ENCODE measurements at places on chromosomes 6 and 20. TPM values are rescaled to one million over a fixed set of nuclear protein-coding genes. Genes with fewer than 3 reads are reported as not detected.

DNA sequence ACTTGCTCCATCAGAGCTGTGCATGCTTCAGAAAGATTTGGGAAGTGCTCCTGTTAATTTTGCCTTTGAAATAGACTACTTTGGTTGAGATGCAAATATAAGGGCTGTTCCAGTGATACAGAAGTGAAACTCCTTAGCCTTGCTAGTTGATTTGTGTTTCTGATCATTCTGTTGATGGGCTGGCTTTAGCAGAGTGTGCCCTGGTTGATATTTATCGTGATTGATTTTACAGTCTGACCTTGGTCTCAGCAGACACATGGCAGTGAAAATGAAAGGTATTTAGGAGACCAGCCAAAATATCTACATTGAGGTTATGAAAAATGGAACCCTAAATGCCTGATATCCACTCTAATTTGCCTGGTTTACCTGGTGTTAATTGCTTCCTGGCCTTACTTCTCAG lies 122.1 kb upstream of the CEP162 start:
- H3K36me3 ChIP-seq = no peaks in the 10 kb centered on the region
- H3K27ac ChIP-seq = no peak overlapping the region
- H3K27me3 ChIP-seq = no peaks in the 10 kb centered on the region
- H3K4me3 ChIP-seq = no peak overlapping the region

- H3K4me3 ChIP-seq = no peak overlapping the region
- DNase-seq = no peak
- no peaks in the 10 kb centered on the region for H3K27me3 ChIP-seq
- H3K36me3 ChIP-seq = no peaks in the 10 kb centered on the region
Observed at GRCh38 chr6:53151676-53152075, 3.0 kb upstream of the GCM1 start.

DNA sequence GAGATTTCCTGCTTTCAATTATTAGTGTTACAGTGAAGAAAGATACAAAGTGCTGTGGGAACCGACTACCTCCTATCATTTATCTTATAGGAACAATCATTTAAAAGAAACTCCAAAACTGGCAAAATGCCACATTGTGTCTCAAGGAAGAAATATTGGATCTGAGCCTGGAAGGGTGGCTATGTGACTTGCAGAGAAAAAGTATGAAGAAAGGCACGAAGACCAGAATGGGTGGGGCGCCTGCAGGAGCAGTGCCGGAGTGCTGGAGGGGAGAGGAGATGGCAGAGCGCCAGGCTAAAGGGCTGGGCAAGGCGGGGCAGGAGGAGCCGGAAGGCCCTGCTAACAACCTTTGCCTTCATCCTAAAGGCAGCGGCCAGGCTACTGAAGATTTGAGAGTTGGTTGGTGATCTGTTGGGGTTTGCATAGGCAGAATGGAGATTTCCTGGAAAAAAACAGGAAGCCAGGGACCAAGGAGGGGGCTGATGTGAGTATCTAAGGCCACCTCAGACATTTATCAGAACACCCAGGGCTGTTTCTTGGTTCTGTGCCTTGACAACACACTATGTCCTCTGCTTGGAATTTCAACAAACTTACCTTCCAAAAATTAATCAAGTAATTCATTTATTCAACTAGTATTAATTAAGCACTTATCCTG lies 125.6 kb downstream of the MAFB start:
- H3K4me1 ChIP-seq = peaks cover 22% of the 10 kb centered on the region
- no peak overlapping the region for H3K4me3 ChIP-seq
- no peak overlapping the region for H3K27ac ChIP-seq
- peak; percentile 66 for DNase-seq

- no peak for DNase-seq
- no peaks in the 10 kb centered on the region for H3K4me1 ChIP-seq
- no peaks in the 10 kb centered on the region for H3K27me3 ChIP-seq
- no peaks in the 10 kb centered on the region for H3K36me3 ChIP-seq
- H3K4me3 ChIP-seq = no peak overlapping the region
Observed at GRCh38 chr6:154981079-154981870, 13.8 kb upstream of the TIAM2 start.

DNA sequence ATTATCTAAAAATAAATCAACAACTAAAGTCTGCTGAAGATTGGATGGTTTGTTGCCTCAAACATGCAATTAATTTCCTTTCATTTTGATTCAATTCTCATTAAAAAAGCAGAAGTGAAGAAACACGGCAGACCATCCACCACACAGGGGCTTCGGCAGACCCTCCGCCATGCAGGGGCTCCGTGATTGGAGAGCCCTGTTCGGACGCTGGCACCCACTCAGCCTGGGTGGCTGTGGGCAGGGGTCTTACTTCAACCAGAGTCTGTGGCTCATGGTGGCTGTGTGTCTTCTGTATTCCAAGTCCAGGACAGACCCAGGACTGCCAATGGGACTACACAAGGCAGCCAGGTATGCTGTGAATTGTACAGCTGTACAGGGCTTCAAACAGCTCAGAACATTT lies 86.9 kb upstream of the FRMD1 start:
- H3K27ac ChIP-seq = no peak overlapping the region
- no peak for DNase-seq
- no peaks in the 10 kb centered on the region for H3K4me1 ChIP-seq
- H3K36me3 ChIP-seq = no peaks in the 10 kb centered on the region
- no peaks in the 10 kb centered on the region for H3K27me3 ChIP-seq

DNA sequence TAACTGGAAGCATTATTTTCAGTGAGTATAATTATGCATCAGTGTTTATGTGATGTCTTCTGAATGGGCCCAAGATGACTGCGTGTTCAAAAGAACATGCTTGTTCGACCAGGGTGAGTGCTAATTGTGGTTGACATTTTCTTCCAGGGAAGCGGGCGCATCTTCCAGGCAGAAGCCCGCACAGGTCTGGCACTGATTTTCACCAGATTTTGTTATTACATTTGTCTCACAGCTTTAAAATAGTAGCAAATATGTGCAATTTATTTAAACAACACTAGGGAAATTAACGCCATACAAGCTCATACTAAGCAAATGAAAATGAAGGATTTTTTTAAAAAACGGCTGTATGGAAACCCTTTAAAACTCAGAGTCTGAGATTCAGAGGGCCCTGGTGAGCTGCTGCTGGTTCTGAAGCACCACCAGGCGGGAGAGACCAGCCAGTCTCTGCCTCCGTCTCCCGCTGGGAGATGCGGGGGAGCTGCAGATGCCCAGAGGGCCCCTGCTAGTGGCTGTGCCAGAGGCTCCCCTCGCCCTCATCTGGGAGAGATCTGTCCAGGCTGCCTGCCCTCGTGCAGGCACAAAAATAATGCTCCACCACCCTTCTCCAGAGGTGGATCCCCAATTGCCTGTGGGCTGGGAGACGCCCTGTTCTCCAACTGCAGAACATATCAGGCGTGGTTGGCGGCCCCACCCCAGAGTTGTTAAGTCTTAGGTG lies 297.0 kb downstream of the TAF4 start:
- no peak for DNase-seq
- H3K27me3 ChIP-seq = no peaks in the 10 kb centered on the region
- no peaks in the 10 kb centered on the region for H3K36me3 ChIP-seq
- no peak overlapping the region for H3K4me3 ChIP-seq

DNA sequence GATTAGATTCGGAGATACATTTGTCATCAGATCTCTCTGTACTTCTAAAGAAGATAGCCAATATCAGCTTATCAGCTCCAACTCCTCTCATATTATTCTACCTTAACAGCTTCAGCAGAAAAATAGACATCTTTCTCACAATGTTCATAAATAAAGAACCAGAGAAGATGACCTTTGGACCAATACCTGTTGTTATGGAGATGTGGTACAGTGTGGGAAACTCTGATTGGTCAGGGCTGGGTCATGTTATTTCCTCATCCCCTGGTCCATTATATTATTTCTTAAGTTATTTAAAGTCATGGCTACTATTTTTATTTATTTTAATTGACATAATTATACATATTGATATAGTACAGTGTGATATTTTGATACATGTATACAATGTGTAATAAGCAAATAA lies 35.9 kb upstream of the POLR1H start:
- H3K27ac ChIP-seq = no peak overlapping the region
- H3K4me1 ChIP-seq = no peaks in the 10 kb centered on the region
- H3K27me3 ChIP-seq = no peaks in the 10 kb centered on the region
- H3K36me3 ChIP-seq = no peaks in the 10 kb centered on the region

GRCh38 chr20:18748987-18749386 lies 64.6 kb upstream of the SCP2D1 start:
- no peak for DNase-seq
- H3K4me1 ChIP-seq = no peaks in the 10 kb centered on the region
- no peak overlapping the region for H3K4me3 ChIP-seq
- no peak overlapping the region for H3K27ac ChIP-seq
- H3K36me3 ChIP-seq = peaks cover 2% of the 10 kb centered on the region
- no peaks in the 10 kb centered on the region for H3K27me3 ChIP-seq

DNA sequence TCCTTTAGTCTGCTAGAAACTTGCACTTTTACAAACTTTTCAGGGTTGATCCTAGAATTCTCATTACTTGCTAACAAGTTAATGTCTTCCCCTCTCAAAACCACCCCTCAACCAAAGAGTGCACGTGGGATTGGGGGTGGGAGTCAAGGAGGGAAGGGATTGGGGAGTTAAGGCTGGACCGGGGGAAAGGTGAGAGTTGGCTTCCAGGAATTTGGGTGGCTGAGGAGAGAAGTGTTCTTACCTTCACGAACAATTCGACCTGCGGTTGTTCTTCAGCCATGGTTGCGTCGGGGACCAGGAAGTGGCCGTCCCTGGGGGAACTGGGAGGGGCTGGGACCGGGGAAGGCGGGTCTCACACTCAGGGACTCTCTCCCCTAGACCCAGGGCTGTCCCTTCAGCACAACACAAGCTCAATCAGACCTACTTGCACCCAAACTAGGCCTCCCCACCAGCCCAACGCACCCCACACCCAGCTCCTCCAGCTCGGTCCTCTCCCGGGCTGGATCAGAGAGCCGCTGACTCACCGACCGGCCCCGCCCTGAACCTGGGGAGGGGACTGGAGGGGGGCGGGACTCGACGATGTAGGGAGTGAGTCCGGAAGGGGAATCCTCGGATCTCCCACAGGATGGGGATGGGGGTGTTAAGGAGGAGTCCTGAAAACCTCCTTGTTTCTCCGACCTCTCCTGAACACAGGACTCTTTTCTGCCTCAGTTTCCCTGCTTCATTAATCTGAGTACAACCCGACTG lies at the start of gene CLIC1:
Gene CLIC1, minus strand, starts transcription at position 510 of the 747 bp plus-strand sequence. Its CDS starts 230 bp downstream, at position 280.
- DNase-seq = peak; percentile 59
- H3K36me3 ChIP-seq = peaks cover 27% of the 10 kb centered on the region
- H3K4me3 ChIP-seq = peak within 1 kb of the TSS; percentile 88
- peaks cover 42% of the 10 kb centered on the region for H3K4me1 ChIP-seq

DNA sequence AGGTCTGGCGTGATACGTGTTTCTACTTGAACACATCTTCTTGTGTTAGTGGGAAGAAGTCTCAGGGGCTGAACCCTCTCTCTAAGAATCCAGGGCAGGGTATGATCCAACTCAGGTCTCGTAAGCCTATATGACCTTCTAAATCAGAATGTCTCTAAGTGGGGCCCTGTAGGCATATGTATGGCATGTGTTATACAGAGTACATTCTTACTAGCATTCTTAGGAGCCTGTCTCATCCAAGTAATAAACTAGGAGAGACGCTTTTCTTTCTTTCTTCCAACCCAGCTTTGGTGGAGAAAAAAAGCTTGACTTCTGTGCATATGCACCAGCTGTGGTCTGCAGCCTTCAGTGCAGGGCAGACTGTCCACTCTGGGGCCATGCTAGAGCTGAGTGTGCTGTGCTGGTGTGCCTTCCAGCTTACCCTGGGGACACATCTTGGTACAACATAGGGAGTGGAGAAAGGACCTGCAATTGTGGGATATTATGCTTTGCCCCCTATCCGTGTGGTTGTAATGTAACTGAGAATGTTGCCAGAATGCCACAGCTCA lies 47.3 kb downstream of the L3MBTL3 start:
- peaks cover 13% of the 10 kb centered on the region for H3K36me3 ChIP-seq
- H3K27me3 ChIP-seq = no peaks in the 10 kb centered on the region
- no peak overlapping the region for H3K27ac ChIP-seq
- no peak for DNase-seq
- H3K4me1 ChIP-seq = no peaks in the 10 kb centered on the region

GRCh38 chr6:38806271-38806670 lies 91.2 kb downstream of the DNAH8 start:
- H3K4me1 ChIP-seq = no peaks in the 10 kb centered on the region
- no peak overlapping the region for H3K27ac ChIP-seq
- peaks cover 7% of the 10 kb centered on the region for H3K27me3 ChIP-seq
- DNase-seq = no peak
- H3K4me3 ChIP-seq = no peak overlapping the region
- no peaks in the 10 kb centered on the region for H3K36me3 ChIP-seq

- H3K4me1 ChIP-seq = peaks cover 19% of the 10 kb centered on the region
- DNase-seq = no peak
- no peak overlapping the region for H3K27ac ChIP-seq
- H3K4me3 ChIP-seq = no peak overlapping the region
Observed at GRCh38 chr20:5069141-5069806, 50.5 kb downstream of the PCNA start.

DNA sequence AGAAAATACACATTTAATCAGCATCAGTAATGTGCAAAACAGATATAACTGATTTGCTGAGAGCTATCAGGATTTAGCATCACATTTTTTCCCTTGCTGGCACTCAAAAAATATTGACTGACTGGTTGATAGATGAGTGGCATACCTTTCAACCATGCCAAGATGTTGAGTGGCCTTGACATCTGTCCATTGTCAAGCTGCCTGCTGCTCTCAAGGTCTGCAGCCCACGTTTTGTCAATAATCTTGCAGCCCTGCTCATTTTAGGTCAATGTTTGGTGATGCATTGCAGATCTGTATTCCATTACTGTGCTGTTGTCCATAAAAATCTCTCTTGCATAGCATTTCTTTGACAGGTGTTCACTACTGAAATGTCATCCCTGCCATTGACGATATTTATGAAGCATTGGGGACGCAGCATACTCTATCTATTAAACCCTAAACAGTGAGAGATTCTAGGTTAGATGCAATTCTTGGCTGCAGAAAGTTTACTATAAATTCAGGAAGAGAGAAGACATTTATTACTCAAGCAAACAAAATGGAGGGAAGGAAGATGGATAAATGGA lies 111.6 kb downstream of the BFSP1 start:
- H3K27me3 ChIP-seq = no peaks in the 10 kb centered on the region
- no peaks in the 10 kb centered on the region for H3K36me3 ChIP-seq
- H3K4me3 ChIP-seq = no peak overlapping the region
- H3K4me1 ChIP-seq = no peaks in the 10 kb centered on the region

DNA sequence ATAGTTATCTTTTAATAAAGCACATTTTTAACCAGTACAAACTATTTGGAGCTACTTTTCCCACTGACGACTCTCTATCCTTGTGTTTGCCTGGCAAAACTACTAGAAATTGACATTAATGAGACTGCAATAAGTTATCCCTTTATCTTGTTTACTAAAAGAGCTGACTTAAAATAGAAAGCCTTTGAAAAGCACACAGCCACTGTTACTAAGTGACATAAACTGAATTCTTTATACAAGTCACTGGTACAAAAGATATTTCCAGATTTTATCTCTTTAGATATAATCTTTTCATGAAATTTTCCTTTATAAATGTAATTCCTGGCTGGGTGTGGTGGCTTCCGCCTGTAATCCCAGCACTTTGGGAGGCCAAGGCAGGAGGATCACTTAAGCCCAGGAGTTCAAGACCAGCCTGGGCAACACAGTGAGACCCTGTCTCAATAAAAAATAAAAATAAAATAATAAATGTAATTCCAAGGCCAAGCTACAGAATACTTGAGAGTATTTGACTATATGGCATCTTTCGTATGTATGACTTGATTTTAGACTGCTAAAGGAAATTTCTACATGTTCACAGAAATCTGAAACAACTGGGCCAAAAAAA lies 9.5 kb downstream of the MBOAT1 start:
- no peak overlapping the region for H3K27ac ChIP-seq
- no peak overlapping the region for H3K4me3 ChIP-seq
- H3K36me3 ChIP-seq = no peaks in the 10 kb centered on the region

The JARID2 gene
- 23.3 TPM for total RNA-seq

The TCF15 gene
- total RNA-seq = not detected

The CBLN4 gene
- not detected for total RNA-seq
